ENCODE measurements at places on chromosomes 6 and 20.

- no peak for DNase-seq
These were observed 356.8 kb upstream of the ARID1B start for GRCh38 chr6:156420172-156420993.

- no peak for DNase-seq
These were observed 94.3 kb downstream of the THBS2 start for GRCh38 chr6:169159331-169159730.

DNA sequence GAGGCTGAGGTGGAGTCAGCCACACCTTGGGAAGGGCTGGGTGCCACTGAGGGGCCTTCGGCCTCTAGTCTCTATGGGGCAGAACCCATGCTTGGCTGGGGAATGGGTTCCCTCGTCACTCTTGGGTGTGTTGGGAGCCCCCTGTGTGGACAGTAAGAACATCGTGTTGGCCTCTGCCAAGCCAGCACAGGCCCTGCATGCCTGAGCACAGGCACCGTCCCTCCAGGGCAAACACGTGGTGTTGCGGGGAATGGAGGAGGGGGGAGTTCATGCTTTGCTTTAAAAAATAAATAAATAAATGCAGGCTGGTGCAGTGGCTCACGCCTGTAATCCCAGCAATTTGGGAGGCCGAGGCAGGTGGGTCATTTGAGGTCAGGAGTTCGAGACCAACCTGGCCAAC, 63.0 kb downstream of the EZR start:
- DNase-seq: no peak

DNA sequence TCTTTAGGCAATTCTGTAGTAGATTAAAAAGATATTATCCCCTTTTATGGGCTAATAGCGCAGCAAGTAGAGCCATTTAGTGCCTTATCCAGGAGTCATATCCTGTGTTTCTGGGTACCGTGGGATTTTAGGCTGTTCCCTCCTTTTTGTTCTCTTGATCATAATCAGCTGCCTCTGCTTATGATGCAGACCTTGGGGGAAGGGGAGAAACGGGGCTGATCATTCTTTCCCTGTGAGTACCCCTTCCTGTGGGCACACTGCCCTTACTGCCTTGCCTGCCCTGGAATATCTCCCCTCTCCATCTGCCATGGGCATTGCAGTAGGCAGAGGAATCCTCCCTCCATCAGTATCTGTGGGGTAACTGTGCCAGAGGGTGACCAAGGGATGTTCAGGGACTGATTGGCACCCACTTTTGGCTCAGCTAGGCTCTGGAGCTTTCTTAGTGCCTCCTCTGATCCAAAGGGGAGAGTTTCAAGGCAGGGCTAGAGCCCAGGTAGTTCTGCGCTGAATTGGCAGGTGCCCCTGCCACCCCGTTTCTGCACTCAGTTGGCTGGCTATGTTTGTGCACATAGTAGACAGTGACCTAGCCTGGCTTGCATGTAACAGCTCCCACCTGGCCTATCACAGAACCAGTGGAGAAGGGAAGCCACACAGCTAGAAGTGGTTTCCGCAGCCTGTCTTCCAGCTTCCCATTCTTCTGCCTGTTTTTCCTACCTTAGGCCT, 103.3 kb downstream of the FIG4 start:
- peak; percentile 16 for DNase-seq

GRCh38 chr20:59813948-59814839, 119.2 kb downstream of the SYCP2 start:
- no peak for DNase-seq

DNA sequence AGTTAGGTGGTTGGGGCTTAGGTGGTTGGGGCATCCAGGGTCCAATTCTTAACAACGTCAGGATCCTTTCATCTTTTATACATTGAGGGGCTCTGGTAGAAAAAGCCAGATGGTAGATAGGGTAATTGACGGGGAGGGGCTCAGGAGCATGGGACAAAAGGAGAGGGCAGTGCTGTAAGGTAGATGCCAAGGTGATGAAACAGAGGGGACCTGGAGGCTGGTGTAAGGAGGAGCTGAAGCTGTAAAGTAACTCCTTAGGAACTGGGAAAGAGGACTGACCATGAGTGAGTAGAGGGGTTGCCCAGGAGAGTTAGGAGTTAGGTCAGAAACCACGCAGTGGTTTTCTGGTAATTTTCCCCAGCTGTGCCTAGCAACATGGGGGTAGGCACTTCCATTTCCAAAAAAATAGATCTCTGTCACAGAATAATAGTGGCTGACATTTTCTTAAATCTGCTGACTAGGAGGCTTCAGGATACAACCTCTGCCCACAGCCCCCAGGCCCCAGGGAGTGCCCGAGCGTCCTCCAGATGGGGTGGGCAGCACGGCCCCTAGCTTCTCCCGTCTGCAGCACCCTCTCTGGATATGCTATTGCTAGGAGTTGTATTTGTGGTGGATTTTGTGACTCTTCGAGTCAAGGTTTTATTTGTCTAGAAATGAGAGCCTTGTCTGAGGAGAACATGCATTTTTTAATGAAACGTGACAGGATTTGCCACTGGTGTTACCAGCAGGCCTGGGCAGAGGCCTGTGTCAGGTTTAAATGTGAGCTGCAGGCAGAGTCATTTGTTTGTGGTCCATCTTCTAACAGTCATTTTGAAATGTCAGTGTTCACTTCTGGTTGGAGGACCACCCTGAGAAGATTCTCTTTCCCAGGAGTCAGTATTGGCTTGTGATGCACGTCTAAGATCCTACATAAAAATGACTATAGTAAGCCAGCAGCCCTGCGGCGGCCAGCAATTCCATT, 44.6 kb downstream of the TULP4 start:
- DNase-seq: no peak

DNA sequence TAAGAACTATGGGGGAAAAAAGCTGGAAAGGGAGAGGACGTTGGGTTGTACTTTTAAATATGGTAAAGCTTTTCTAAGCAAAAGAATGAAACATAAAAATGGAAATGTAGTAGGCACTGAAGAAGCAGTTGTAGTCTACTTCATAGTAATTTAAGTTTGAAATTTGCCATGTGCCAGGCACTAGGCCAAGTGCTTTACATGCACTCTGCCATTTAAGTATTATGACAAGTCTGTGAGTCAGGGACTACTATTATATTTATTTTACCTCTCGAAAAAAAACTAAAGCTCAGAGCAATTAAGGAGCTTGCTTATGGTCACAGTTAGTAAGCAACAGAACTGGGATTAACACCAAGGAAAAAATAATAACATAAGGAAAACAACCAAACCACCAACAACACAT, 257.8 kb downstream of the GMDS start:
- peak; percentile 67 for DNase-seq

DNA sequence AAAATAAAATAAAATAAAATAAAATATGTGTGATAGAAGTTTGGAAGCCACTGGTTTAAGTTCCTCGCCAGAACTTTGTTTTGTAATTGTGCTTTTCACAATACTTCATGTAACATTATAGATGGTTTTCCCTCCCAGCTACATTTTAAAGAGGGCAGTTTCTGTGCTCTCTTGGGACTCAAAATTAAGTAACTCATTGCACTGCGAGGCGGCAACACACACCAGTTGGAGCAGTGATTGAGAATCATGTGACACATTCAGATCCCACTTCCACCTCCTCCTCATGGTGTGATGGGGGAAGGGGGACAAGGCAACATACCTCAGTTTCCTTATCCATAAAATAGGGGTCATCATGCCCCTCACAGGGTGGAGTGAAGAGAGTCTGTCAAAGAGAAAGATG, 7.5 kb downstream of the C2 start:
- no peak for DNase-seq

DNA sequence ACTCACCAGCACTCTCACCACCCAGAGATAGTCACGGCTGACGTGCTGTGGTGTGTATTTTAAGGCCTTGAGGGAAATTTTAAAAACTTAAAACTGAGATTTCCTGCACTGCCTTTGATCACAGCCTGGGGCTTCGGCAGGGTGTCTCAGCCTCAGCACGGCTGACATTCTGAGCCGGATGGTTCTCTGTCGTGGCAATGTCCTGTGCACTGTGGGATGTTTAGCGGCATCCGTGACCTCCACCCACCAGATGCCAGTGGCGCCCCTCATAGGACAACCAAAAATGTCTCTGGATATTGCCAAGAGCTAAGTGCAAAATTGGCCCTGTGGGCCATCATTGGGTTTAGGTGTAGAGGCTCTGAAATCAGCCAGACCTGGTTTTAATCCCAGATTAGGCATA, 142.2 kb upstream of the KCNG1 start:
- DNase-seq: no peak

DNA sequence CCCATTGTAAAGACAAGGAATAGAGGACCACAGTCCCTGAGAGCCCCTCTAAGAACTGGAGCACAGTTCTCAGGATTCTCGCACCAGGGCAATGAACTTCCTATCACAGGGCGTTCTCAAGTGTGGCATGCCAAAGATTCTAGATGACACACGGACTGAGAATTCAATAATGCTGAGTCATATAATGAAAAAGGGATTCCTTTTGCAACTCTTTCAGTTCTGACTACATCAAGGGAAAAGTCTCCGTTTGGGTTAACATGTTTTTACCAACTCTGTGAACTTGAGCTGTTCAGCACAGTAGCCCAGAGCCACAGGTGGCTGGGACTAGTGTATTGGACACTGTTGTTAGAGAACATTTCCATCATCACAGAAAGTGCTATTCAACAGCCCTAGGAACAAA, 3.4 kb downstream of the MED20 start:
- DNase-seq: peak; percentile 85

GRCh38 chr20:5181958-5182357, 55.1 kb downstream of the CDS2 start:
- DNase-seq: peak; percentile 74

DNA sequence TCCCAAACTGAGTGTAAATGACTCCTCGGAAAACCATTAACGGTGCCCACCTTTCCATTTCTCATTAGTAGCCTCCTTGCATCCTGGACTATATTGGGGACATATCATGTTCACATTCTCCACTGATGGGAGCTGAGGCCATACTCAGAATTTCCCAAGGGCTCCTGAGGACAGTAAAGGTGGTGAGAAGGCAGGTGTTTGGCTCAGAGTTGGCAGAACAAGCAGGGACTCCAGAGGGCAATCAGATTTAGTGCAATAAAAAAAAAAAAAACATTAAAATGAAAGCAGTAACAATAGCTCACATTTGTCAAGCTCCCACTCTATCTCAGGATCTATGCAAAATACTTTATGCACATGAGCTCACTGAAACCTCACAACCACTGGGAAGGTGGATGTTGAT, 401.4 kb downstream of the MAFB start:
- no peak for DNase-seq

DNA sequence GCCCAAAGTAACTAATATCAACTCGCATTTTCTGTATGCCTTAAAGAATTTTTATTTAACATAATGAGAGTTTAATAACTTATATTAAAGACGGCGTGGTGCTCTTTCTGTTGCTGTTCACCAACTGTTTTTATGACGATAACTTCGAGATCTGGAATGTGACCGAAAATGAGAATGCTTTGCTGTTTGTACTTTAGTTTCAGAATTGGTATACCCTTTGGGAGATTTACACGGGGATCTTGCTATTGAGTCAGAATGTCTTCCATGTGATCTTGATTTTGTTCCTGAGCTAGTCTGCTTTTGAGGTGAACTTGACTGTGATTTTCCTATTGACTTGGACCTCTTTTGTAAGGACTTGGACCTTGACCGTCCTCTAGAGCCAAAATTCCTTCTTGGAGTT, 17.9 kb downstream of the PNRC1 start:
- DNase-seq: no peak

- no peak for DNase-seq
These were observed 59.5 kb upstream of the NELFCD start for GRCh38 chr20:58921564-58921963.

DNA sequence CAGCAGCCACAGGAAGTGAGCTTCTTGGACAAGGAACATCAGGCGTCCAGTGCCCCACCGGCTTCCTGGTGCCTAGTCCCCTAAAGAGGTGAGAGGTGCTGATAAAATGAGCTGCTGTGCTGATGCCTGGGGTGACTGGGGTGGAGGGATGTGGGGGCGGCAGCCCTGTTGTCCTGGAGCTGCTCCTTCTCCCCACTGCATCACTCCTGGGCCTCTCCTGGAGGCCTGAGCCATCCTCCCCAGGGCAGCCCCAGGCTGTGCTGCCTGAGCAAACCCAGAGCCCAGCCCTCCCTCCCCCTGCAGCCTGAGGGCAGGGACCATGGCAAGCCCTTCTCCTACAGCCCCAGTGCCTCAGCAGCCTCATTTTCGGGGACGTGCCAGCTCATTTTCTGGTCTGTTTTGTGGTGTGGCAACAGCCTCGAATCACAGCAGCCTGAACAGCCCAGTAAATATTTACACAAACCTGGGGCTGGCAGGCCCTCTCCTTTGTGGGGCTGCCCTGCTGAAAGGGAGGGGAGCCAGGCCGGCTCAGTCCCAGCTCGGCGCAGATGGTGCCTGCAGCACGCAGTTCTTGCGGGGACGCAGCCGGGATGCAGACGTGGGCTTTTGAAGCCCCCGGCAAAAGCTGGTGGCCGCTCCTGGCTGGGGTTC, 259.9 kb downstream of the DLL1 start:
- peak; percentile 90 for DNase-seq

DNA sequence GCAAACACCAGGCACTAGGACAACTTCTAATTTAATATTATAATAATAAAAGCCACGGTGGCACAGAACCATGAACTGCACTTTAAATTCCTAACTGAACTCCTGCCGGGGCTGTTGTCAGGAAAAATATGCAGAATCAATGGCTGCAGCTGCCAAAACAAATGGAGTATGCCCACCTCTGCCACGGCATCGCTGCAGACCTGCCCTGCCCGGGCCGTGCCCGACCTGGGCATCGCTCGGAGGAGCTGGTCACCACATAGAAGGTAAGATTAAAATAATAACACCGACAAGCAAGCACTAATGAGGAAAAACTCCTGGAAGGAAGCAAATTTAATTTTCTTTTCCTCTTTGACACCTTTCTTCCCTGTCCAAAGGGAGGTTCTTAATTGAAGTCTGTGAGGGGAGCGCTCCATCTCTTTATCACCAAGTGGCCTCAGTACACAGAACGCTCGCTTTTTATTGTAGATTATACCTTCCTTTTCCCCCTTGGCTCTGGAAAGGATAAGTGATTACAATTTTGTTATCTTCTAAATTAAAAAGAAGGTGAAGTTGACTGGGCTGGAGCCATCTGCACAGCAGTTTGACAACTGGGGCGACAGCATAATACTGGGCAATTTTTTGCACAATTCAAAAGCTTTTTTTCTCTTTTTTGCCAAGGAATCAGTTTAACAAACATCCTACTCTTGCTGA, 351.3 kb downstream of the ZFAND3 start:
- DNase-seq: no peak

DNA sequence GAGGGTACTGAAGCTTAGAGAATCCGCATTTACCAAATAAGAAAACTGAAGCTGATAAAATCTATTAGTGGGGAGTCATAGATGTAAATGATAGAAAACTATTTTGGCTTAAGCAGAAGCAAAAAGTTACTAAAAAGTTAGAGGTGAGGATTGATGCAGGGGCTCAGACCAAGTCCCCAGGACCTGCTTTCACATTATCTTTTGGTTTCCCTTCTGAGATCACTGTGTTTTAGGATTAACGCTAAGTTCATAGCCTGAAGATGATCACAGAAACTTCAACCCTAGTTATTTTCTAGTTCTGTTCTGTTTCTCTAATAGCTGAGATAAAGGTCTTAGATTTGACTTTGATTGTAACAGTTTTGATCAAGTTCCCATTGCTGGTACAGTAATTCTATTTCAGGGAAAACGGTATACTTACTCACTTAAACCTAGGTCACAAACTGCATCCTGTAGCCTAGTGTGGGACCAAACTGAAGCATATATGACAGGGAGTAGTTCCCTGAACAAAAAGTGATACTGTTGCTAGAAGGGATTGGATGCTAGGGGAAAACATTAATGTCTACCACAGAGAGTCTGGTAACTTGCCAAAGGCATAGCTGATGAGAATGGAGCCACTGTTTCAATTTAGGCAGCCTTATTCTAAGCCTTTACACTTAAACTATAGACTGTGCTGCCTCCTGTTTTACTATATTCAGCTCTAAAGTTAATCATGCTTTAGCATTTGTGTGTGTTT, 13.1 kb downstream of the CYB5R4 start:
- no peak for DNase-seq
